ENCODE measurements at places on chromosomes 2 and 18.

DNA sequence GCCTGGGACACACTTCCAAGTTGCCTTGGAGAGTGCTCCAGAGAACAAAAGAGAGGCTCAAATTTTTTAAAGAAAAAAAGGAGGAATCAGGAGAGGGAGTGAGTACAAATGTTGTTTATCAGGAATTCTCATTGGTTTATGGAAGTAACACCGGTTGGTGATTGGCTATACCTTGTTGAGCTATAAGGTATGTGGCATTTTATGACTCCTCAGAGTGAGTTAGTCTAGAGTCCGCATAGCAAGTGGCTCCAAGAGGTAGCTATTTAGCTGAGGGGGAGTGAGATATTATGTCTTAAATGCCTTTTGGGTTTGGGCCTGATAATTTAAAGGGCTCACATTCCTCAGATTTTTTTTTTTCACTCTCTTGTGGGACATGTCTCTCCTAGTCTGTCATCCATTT is 85.7 kb downstream of the ARHGEF4 start:
- DNase-seq, result no peak

- DNase-seq, result no peak
Measured at GRCh38 chr2:157540102-157540501, 88.6 kb downstream of the ACVR1C start.

DNA sequence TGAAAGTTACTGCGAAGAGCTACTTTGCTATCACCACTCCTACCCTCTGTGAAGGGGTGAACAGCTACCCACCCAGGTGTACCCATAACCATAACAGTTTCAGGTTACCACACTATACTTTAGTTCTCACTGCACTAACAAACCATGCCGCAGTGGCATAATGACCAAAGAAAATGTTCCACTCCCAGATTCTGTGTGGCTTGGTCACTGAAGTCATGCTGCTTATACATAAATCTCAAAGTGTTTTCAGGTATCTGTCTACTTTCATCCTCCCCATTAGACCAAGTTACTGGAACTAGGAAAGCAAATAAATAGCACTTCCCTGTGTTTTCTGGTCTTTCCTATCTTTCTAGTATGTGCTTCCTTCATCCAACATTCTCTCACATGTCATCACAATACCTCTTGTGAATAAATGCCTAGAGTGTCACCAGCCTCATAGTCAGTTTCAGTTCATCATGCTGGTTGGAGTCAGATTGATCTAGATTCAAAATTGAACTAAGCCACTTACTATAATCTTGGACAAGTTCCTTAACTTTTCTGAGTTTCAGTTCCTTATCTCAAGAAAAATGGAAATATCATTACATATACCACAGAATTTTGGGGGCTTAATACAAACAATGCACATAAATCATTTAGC is 293.6 kb downstream of the FSIP2 start:
- DNase-seq, result no peak

DNA sequence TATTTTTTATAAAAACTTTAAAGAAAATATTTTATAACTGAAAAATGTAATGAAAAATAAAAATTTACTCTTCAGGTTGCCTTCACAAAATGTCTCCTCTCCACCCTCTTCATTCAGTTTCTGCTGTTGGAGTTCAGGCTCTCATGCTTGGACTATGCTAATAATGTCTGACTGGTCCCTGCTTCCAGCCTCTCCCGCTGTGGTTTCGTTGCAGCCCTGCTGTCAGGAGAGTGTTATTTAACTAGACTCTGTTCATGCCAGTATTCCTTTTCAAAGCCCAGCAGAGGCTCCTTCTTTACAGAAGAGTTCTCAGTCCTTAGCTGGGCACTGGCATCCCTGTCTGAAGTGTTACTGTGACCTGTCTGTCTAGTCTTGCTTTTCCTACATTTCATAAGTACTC is 40.4 kb downstream of the CLIP4 start:
- DNase-seq, result no peak

- DNase-seq, result no peak
Measured at GRCh38 chr2:172496160-172496608, 59.7 kb upstream of the PDK1 start.

GRCh38 chr2:8536686-8537561 is 144.9 kb upstream of the ID2 start:
- no peak for DNase-seq

DNA sequence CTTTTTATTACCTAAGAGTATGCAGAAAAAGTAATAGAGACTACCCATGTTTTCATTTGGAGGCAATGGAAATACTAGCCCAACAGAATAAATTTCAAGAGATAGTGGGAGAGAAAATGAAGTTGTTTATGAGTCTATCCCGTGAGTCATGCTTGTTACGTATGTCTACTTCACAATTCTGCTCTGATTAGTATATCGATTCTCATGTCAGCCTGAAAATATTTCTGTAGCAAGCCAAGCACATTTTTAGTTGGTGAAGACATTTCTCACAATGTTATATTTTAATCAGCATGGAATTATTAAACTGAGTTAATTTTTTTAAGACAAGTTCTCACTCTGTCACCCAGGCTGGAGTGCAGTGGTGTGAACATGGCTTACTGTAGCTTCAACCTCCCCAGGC is 346.1 kb downstream of the RPRM start:
- no peak for DNase-seq

GRCh38 chr2:126653109-126653508 is 2.8 kb upstream of the GYPC start:
- DNase-seq, result no peak

DNA sequence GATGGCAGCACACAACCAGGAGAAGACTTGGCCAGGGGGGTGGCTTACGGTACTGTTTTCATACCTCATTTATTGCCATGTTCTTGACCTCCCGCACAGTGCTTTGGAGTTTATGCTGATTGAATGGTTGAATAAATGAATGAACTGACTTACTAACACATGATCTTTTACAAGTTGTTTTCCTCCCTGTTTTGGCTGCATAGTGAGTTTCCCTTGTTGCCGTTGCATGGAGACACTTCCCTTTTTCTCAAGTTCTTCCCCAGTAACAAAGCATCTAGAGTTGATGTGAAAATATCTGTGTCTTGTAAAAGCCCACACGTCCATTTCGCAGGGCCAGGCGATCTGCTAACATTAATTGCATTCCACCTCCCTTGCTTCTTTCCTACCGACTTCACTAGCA is 35.7 kb upstream of the RAB1A start:
- DNase-seq, result no peak

DNA sequence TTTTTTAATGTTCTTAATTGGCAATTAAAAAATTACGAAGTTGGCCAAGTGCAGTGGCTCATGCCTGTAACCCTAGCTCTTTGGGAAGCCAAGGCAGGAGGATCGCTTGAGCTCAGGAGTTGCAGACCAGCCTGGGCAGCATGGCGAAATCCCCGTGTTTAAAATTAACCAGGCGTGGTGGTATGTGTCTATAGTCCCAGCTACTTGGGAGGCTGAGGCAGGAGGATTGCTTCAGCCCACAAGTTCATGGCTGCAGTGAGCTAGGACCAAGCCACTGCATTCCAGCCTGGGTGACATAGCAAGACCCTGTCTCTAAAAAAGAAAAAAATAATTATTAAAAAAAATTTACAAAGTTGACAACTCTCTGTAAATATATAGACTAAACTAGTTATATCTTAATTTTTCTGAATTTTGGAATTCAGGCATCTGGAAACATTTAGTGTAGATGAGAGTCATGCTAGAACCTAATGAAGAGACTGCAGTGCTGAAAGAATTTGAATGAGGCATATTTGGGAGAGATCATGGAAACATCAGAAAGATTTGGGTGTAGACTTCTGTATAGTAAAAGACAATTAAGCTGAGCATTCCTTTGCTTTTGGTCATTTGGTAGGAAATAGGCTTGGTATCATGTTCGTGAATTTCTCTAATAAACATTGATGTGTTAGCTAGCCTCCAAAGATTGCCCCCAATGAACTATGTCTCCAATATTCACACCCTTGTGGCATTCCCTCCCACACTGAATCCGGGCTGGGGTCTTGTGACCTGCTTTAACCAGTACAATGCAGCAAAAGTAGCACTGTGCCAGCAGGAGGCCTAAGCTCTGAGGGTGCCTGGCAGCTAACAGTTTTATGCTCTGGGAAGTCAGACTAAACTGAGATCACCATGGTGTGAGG is 4.2 kb upstream of the ROCK1 start:
- DNase-seq, result no peak

DNA sequence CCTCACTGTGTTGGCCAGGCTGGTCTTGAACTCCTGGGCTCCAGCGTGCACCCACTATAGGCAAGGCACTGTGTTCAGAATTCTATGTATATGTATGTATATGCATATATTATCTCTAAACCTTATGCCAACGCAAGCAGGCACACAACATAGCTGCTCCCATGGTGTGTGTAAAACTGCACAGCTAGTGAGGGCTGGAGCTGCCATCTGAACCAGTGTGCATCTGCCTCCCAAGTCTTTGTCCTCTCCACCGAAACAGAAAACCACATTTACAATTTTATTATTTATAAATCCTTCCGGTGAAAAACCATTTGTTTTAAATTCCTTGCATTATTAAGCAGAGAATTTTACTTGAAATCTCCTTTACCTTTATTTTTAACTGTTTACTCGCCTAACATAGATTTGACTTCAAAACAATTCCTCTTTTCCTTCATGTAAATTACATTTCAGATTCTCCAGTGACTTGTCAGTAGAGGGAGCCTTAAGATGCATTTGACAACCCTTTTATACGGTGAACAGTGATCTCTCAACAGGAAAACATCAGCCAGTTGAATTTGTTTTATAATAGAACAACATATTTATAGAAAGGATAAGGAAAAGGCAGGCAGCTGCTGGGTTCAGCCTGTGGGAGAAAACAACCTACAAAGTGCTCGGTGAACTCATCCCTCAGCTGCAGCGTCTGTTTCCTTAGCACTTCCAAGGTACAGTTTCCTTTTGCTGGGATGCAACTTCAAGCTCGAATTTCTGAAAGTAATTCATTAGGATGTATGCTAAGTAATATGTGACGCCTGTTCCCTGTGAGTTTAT is 101.2 kb downstream of the MYT1L start:
- no peak for DNase-seq

DNA sequence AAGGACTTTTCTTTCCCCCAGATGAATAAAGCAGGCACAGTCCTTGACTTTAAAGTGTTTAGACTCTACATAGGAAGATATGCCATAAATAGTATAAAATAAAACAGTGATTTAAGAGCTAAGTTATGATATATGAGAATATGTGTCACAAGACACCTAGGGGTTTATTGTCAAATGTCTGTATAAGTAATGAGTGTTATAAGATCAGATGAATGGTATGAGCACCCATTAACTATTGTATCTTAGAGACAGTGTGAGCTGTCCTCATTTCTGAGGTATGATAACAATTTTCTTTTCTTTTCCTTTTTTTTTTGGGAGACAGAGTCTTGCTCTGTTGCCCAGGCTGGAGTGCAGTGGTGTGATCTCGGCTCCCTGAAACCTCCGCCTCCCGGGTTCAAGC is 365.3 kb downstream of the RND3 start:
- no peak for DNase-seq

DNA sequence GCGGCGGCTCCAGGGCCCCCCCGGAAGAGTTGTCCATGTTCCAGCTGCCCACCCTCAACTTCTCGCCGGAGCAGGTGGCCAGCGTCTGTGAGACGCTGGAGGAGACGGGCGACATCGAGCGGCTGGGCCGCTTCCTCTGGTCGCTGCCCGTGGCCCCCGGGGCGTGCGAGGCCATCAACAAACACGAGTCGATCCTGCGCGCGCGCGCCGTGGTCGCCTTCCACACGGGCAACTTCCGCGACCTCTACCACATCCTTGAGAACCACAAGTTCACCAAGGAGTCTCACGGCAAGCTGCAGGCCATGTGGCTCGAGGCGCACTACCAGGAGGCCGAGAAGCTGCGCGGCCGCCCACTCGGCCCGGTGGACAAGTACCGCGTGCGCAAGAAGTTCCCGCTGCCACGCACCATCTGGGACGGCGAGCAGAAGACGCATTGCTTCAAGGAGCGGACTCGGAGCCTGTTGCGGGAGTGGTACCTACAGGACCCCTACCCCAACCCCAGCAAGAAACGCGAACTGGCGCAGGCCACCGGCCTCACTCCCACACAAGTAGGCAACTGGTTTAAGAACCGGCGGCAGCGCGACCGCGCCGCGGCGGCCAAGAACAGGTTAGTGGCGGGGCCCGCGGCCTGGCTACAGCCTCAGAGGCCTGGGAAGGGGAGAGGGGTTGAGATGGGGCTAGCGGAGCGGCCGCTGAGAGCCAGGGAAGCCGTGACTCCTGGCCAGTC is 965 bp downstream of the SIX3 start:
- DNase-seq, result no peak

GRCh38 chr2:156673333-156673615 is 237.1 kb downstream of the GPD2 start:
- DNase-seq, result no peak

DNA sequence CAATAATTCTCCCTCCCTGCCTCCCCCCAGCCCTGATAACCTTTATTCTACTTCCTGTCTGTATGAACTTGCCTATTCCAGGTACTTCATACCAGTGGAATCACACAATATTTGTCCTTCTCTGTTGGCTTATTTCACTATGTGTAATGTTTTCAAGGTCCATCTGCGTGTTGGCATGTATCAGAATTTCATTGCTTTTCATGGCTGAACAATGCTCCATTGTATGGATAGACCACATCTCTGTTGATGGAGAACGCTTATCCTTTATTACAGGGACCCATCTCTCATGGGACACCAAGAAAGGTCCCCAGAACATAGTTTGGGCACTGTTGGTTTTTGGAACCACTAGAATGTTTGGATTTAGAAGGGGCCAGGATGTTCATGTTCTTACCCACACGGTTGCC is 40.2 kb downstream of the ATOH8 start:
- DNase-seq, result no peak

DNA sequence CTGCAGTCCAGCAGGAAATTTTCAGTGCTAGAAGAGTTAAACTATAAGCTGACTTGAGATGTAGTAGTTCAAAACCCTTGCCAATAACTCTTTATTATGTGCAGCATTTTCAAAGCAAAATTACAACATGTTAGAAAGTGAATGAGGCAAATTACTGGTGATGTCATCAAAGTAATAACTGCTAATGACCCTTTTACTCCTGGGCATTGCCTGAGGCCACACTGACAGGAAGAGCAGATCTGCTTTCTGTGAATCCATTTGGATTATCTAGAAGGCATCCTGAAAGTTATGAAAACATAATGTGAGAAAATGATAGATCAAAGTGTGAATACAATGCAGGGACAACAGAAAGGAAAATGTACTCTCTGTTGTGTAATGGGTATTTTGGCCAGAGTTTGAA is 139.6 kb upstream of the TRIB2 start:
- no peak for DNase-seq

DNA sequence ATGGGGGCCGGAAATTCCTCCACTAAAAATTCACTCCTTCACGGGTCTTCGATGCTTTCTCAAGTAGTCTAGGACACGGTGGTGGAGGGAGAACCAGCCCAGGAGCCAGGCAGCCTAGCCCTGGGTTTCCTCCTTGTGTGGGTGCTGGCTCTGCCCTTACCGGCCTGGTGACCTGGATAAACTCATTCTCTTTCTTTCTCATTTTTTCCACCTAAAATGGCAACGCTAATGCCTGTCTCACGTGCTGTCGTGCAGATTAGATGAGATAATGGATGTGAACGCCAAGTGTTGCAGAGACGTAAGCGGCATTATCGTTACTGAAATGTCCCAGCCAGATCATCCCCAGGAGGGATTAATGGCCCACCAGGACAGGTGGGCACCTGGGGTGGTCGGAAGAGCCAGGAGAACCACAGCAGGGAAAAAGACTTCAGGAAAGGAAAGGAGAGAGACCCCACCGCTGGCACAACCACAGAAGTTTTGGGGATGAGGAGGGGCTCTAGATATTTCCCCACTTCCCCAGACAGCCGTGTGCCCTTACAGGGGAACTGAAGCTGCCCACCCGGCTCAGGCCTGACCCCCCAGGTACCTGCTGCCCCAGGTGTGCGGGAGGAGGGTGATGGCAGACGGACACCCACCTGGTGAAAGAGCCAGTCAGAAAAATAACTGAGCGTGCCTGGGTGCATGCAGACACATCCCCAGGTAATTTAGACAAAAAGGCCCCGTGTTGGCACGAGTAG is 100.8 kb upstream of the ASAP2 start:
- DNase-seq, result no peak
